ENCODE measurements at places on chromosomes 2 and 18.

GRCh38 chr2:208179028-208179609 is 10.7 kb downstream of the C2orf80 start:
- DNase-seq, result no peak

DNA sequence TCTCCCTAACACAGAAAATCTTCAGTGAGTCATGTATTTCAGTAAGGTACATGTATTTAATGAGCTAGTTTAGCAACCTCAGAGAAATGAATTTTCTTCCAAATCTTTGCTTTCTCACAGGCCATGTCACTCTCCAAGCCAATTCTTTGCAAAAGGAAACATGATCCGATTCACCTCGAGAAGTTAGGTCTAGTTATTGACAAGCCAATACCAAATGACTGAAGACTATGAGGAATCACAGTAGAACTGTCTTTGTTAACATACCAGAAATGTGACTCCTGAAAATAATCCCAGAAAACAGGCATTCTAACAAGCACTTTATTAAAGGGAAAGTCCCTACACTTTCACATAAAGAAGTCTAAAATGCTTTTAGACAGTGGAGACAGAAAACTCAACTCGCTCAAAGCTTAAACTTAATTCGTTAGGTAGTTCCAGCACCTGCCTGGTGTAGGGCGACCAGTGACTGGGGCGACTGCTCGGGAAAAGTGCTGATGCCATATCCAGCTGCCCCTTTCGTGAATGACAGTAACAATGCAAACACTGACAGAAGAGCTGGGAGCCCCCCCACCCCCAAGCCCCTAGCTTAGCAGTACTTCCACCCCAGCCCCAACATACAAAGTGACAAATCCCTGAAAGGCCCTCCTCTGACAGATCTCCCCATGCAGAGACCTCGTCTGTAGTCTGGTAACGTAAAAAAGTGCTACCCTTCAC is 1.8 kb downstream of the MEMO1 start:
- DNase-seq, result no peak

- no peak for DNase-seq
These were observed 71.2 kb upstream of the COL3A1 start for GRCh38 chr2:188902901-188903491.

DNA sequence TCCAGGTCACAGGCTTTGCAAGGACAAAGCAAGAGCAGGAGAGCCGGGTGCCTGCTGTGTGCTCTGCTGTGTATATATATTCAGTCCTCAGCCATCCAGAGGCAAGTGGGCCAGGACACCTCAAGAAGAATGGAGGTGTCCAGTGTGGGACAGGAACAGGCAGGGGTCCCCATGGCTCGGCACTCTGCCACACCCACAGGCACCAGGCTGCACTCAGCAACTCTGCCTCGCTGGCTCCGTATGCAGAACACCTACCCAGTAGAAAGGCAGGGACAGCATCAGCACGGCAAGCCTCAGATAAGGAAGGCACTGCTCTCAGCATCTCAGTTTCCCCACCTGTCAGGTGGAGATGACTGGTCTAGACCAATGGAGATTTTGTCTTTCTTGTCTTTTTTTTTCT is 57.8 kb downstream of the DNMT3A start:
- no peak for DNase-seq

GRCh38 chr2:151261977-151262291 is 271 bp upstream of the RBM43 start:
- no peak for DNase-seq

DNA sequence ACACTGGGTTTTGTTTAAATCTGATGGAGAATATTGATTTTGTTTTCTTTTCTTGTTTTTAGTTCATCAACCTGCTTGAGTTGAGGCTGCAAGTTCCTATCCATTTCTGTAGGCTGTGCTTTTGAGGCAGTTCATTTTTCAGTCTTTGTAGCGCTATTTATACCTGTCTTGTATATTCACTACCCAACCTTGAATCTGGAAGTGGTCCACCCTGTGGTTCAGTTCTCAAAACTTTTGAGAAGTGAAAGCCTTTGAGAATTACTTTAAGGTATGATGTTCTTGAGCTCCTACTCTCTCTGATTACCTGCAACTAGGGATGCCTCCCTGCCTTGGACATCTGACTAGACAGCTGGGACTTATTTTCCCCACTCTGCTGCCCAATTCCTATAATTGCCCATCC is 53.5 kb upstream of the KCNE4 start:
- DNase-seq, result no peak

GRCh38 chr2:234861841-234862735 is 89.7 kb upstream of the SH3BP4 start:
- DNase-seq, result no peak

DNA sequence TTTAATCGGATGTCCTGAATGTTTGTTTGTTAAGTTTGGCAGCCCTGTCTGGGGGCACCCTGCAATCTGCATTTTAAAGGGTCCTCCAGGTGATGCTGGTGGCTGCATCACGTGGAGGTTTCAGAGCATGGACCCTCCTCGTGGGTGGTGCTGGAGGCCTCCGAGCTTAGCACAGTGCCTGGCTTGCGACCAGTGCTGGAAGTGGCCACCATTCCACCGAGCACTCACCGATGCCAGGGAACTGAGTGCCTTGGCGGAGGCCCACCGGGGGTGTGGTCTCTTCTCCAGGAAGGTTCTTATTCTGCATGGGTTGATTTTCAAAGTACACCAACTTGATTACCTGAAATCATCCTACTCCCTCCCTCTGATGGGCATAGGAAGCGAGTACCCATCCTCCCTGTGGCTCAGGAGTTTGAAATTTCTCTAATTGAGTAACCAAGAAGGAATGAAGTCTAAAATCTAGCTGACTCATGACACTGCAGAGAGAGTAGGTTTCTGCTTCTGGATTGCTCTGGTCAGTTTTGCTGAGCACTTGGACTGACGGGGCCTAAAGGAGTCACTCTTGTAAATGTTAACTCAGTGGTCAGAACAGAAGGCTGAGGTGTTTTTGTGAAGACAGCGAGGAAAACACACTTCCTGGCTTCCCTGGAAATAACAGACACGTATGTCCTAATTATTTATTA is 58.1 kb upstream of the SLC66A3 start:
- no peak for DNase-seq

DNA sequence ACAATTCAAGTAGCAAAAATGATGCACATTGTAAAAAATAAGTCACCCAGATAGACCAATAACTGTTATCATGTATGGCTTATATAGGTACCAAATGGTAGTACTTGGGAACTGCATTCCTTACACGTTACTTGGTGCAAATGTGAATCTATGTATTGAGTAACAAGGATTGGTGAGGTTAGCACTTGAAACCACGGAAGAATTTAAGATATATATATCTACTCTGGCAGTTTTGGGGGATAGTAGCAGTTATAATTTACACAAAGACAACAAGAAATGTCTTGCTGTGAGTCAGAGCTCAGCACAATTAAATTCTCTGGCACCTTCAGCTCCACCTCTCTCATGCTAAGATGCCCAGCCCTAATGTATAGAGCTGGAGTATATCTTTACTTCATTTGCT is 359.4 kb upstream of the RAB12 start:
- DNase-seq, result no peak

GRCh38 chr2:136394136-136395060 is 276.4 kb upstream of the CXCR4 start:
- no peak for DNase-seq

- no peak for DNase-seq
These were observed 122.2 kb downstream of the INHBB start for GRCh38 chr2:120468136-120468535.

- DNase-seq, result no peak
These were observed 629 bp downstream of the NRBP1 start for GRCh38 chr2:27428978-27429541.

DNA sequence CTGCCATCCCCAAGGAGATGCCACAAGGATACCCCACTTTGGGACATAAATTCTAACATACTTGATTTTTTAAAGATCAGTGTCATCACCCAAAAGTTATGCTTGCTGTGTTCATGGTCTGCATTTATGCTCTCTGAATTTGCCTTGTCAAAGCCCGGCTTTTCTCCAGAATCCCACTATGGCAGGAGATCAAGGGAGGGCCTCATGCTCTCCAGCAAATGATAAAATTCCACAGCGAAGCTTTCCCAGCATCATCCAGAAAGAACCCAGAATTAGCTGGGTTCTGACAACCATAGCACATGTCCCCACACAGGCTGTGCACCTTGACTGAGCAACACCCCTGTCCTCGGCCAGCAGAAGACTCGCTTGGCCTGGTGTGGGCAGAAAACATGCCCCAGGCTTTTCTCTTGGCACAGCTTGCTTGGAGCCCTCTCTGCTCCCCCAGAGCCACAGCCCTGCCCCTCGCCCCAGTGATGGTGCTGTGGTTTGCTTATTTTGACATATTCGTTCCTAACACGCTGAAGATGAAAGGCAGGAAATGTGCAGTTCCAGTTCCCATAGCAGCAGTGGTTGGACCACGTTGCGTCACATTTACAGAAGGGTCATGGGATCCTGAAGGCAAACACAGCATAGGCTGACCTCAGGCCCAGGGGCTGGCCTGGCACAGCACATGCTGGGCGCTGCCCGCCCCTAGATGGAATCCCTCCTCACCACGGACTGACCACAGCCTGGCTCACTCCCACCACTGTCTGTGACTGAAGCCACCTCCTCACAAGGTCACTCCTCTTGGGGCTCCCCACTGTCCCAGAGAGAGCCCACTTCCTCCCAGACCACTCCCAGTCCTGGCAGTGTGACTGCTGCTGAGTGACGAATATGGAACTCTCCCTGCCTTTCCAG is 14.1 kb upstream of the CHRNA1 start:
- DNase-seq, result no peak

DNA sequence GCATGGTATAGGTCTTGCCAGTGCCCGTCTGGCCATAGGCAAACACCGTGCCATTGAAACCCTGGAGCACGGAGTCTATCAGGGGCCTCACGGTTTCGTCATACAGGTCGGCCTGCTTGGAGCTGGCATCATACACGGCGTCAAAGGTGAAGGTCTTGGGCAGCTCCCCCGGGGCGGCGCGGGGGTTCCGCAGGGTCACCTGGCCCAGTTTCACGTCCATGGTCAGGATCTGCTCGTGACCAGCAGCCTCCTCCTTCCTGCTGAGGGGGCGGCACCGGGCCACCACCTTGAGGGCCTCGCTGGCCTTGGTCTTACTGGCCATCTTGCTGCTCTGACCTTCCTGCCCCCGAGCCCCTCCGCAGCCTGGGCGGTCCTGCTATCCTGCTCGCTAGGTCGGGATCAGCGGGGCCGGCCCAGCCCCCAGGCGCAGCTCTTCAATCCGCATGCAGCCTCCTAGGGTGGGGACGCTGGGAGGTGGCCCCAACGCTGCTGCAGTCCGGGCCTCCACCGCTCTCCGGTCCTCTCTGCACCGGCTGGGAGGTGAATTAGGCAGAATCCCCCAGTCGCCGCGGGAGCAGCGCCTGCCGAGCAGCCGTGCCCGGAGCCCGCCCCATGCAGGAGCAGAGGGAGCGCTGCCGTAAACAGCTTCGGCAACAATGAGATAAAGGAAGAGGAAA is 563 bp downstream of the KIF3C start:
- DNase-seq, result no peak

DNA sequence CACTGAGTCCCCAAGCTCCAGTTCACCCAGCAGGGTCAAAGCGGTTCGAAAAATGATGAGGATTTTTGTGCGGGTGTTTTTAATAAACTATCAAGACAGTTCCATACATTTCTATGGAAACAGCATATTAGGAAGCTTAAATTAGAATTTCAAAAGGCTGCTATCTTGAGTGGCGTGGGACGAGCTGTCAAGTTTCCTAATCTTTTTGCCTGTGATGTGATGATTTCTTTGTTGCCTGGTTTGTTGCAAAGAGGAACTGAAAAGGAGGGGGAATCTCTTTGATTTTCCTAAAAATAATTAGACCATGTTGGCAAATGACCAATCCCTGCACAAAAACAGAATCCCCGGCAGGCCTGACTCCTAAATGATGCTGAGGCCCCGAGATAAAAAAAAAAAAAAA is 66.1 kb upstream of the ATG16L1 start:
- no peak for DNase-seq

DNA sequence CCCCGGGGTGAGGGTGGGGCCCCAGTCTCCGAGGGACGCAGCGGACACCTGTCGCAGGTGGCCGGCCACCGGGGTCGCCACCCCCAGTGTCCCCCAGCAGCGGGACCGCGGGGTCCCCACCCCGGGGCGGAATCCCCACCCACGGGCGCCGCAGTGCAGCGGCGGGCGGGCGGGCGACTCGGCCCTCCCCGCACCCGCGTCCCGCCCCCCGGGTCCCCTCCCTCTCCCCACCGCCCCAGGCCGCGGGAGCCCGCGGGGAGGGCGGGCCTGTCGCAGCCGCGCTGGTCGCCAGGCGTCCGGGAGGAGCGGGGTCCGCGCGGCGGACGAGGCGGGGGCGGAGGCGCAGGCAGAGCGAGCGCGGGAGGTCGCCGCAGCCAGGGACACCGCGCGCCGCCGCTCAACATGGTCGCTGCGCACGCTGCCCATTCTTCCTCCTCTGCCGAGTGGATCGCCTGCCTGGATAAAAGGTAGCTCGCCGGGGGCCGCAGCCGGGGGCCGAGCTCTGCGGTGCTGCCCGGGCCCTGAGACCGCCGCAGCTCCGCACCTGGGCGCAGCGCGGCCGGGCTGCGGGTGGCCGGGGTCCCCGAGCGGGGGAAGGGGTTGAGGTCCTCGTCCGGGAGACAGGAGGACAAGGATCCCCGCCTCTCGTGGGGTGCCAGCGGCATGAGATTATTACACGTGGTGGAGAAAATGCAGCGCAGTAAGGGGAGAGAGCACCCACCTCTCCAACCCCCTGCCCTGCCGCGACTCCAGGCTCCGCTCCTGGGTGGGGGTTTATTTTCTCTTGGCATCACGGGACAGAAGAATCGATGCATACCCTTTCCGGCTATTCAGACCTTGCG is at the start of gene RAPGEF4:
Gene RAPGEF4 (plus strand): TSS at position 264 of the 842 bp plus-strand sequence. CDS start 139 bp downstream, at position 403.
- no peak for DNase-seq

DNA sequence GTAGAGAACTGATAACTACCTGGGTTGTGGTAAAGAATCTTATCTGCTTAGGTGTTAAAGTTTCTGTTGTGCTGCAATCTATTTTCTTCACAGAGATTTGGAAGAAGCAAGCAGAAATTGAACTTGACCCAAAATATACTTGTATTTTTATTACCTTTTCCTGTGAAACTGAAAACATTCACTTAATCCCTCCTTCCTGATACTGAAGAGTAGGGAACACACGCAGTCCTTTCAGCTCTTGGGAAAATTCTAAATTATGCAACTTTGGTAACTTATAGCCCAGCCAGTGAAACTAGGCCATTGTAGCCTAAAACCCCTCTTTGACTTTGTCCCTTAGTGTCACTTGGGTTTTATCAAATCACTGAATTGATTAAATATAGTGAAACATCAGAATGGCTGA is 128.4 kb upstream of the MEIS1 start:
- DNase-seq, result no peak

GRCh38 chr18:75211953-75212750 is 1.6 kb downstream of the TSHZ1 start:
- DNase-seq, result no peak

GRCh38 chr2:240192661-240193060 is 52.2 kb upstream of the OTOS start:
- DNase-seq, result no peak

DNA sequence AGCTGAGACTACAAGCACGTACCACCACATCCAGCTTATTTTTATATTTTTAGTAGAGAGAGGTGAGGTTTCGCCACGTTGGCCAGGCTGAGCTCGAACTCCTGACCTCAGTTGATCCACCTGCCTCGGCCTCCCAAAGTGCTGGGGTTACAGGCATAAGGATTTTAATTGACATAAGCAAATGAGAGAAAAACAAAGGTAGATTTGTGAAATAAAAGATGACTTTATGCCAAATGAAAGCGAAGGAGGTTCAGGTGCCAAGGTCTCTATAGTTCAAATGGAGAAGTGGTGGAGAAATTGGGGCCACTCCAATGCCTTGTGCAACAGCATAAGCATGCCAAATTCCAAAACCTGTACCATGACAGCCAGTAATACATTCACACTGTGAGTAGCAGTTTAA is 180.6 kb downstream of the MREG start:
- no peak for DNase-seq

All from NCI-H2107 (cell line).